Calu3 (cell line): ENCODE measurements at places on chromosomes 12 and 14. TPM values are rescaled to one million over a fixed set of nuclear protein-coding genes. Genes with fewer than 3 reads are reported as not detected.

DNA sequence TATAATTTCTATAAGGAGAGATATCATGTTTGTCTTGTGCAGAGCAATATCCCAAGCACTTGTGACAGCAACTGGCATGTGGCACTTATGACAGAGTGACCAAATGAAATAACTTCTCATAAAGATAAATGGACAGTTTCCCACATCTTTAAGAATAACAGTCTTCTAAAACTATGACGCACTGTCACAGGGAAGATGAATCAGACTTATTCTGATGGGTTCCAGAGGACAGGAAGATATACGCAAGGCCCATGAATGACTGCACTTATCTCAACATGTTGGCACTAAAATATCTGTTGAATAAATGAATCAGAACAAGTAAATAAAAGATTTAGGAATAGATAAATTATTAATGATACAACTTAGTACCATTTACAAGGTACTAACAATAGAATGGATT is 465.8 kb upstream of the SYT1 start:
- H3K4me3 ChIP-seq: no peak overlapping the region
- H3K36me3 ChIP-seq: no peaks in the 10 kb centered on the region
- no peak overlapping the region for H3K27ac ChIP-seq

DNA sequence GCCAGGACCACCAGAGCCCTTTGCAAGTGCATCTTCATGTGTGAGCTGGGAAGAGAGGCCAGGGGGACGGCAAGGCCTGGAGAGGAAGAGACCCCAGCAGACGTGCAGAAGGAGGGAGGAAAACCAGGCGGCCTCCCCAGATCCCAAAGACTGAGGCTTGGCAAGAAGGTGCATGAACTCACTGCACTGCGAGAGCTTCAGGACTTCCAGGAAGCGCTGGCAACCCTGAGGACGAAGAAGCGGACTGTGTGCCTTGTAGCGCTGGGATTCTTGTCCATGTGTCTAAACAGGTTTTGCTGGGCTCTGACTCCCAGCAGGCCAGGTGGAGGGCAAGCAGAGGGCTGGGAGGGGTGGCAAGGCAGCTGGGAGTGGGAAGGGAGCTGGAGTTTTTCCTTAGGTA is 939 bp downstream of the TGFB3 start:
- DNase-seq: no peak
- H3K27ac ChIP-seq: no peak overlapping the region
- H3K4me3 ChIP-seq: no peak overlapping the region

- no peak overlapping the region for H3K27ac ChIP-seq
- H3K27me3 ChIP-seq: peaks cover 34% of the 10 kb centered on the region
- no peak overlapping the region for H3K4me3 ChIP-seq
- no peaks in the 10 kb centered on the region for H3K36me3 ChIP-seq
- no peak for DNase-seq
Measured at GRCh38 chr14:96627386-96627785, 125.2 kb downstream of the PAPOLA start.

DNA sequence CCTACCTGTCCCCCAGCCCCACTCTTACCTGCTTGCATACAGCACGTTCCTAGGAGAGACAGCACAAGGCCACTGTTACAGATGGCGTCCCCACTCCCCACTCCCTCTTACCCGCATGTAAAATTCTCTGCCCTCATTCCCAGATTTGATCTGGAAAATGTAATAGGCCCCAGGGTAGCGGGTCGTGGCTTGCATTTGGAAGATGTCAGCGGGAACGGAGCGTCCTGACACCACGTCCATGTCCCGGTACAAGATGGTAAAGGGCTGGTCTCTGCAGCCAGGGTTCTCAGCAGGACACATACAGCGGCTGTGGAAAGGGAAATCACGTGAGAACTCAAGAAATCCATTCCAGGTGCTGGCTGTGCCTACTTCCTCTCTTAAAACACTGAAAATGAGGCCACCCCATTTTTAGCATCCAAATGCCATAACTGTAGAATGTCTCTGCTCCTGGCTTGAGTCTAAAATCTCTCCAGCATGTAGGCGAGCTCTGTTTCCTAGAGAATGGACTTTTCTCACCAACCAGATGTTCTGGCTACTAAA is 10.1 kb upstream of the TC2N start:
- no peak overlapping the region for H3K27ac ChIP-seq
- no peak overlapping the region for H3K4me3 ChIP-seq
- no peak for DNase-seq
- no peaks in the 10 kb centered on the region for H3K27me3 ChIP-seq
- peaks cover 63% of the 10 kb centered on the region for H3K4me1 ChIP-seq

GRCh38 chr12:106714926-106715325 is 59.6 kb upstream of the RIC8B start:
- H3K4me3 ChIP-seq: no peak overlapping the region
- no peak for DNase-seq
- no peaks in the 10 kb centered on the region for H3K4me1 ChIP-seq
- H3K27ac ChIP-seq: no peak overlapping the region

DNA sequence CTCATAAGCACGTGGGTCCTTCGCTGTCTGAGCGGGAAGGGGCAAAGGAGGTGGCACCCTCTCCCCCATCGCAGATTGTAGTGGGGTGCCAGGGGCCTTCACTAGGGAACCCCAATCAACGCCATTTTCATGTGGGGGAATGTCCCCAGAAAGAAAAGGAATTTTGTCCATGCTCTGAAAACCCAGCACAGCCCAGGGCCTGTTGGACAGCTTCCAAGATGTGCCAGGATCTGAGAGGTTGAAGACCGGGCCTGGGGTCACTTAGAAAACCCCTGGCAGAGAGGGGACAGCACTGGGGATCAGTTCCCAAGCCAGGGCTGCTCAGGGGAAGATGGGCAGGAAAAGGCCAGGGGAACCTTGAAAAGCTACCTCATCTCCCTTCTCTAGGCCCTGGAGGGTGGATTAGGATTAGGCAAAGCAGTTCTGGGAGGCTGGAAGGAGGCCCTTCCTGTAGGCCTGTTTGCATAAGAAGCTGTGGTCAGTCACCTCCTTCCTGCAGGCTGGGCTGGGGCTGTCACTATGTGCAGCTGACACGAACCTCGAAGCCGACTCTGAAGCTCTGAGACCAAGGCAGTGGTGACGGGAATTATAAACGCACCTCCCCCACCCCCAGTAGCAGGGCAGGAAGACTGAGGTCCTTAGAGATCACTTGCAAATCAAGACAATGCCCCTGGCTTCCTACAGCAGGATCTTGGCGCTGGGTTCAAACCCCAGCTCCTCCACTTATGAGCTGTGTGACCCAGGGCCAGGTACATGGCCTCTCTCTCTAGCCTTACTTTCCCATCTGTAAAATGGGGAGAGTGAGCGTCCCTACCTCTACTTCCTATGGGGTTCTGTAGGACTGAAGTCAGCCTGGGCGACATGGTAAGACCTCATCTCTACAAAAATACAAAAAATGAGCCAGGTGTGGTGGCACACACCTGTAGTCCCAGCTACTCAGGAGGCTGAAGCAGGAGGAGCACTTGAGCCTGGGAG is 29.0 kb downstream of the TESC start:
- peaks cover 95% of the 10 kb centered on the region for H3K36me3 ChIP-seq
- peaks cover 18% of the 10 kb centered on the region for H3K4me1 ChIP-seq
- H3K27ac ChIP-seq: no peak overlapping the region
- no peaks in the 10 kb centered on the region for H3K27me3 ChIP-seq
- DNase-seq: no peak

GRCh38 chr12:75389706-75390105 is 1.2 kb upstream of the GLIPR1L2 start:
- peak overlapping the region; percentile 89 for H3K4me3 ChIP-seq
- peak overlapping the region; percentile 94 for H3K27ac ChIP-seq
- DNase-seq: no peak
- peaks cover 19% of the 10 kb centered on the region for H3K36me3 ChIP-seq
- H3K4me1 ChIP-seq: peaks cover 36% of the 10 kb centered on the region

DNA sequence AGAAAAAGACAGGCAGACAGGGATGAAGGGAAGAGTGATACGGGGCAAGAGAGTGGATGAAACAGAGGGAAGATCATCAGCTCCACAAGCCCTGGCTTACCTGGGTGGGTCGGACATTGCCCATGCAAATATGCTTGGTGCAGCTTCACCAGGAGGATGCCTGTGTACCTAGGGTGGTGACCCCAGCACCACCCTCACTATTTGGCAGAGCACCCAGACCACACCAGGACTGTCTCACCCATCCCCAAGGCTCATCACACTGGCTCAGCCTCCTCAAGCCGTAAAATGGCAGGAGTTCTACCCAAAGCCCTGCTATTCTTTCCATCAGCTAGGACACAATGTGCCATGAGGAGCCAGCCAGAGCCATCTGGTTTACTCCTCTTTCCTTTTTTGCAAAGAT is 3.0 kb downstream of the GALNT8 start:
- H3K36me3 ChIP-seq: no peaks in the 10 kb centered on the region
- H3K4me3 ChIP-seq: no peak overlapping the region

- H3K36me3 ChIP-seq: no peaks in the 10 kb centered on the region
- H3K4me1 ChIP-seq: no peaks in the 10 kb centered on the region
- H3K27ac ChIP-seq: no peak overlapping the region
- H3K4me3 ChIP-seq: no peak overlapping the region
- DNase-seq: no peak
- H3K27me3 ChIP-seq: no peaks in the 10 kb centered on the region
Measured at GRCh38 chr14:41960281-41960680, 353.6 kb downstream of the LRFN5 start.

GRCh38 chr14:75236901-75237419 is 41.7 kb upstream of the FOS start:
- no peak for DNase-seq
- H3K36me3 ChIP-seq: peaks cover 5% of the 10 kb centered on the region
- H3K4me3 ChIP-seq: no peak overlapping the region
- no peaks in the 10 kb centered on the region for H3K27me3 ChIP-seq
- peaks cover 45% of the 10 kb centered on the region for H3K4me1 ChIP-seq
- H3K27ac ChIP-seq: no peak overlapping the region

- no peaks in the 10 kb centered on the region for H3K36me3 ChIP-seq
- no peak overlapping the region for H3K4me3 ChIP-seq
- no peak overlapping the region for H3K27ac ChIP-seq
- no peak for DNase-seq
- H3K4me1 ChIP-seq: peaks cover 35% of the 10 kb centered on the region
Measured at GRCh38 chr14:99321955-99322730, 50.1 kb upstream of the BCL11B start.

GRCh38 chr12:131085816-131086591 is 132.3 kb downstream of the ADGRD1 start:
- no peak overlapping the region for H3K27ac ChIP-seq
- H3K4me1 ChIP-seq: no peaks in the 10 kb centered on the region
- no peak overlapping the region for H3K4me3 ChIP-seq
- no peaks in the 10 kb centered on the region for H3K36me3 ChIP-seq
- DNase-seq: peak; percentile 0

DNA sequence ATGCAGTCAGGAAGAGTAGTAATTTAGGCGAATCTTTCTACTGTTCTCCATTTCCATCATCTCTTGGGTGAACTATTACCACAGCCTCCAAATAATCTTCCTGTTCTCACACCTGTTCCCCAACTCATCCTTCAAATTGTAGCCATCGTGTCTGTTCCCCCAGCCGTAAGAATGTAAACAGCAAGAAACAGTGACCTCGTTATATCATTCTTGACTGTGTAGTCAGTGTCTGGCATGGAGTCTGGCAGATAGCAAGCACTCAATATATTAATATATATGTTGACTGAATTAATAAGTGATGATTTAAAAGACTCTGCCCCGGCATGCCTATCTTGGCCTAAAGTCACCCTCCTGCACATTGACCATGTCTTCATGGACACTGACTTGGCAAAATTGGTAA is 20.3 kb downstream of the PDE6H start:
- peaks cover 10% of the 10 kb centered on the region for H3K4me1 ChIP-seq
- H3K27ac ChIP-seq: no peak overlapping the region
- H3K27me3 ChIP-seq: no peaks in the 10 kb centered on the region
- no peak overlapping the region for H3K4me3 ChIP-seq

- H3K4me3 ChIP-seq: no peak overlapping the region
- no peaks in the 10 kb centered on the region for H3K27me3 ChIP-seq
- H3K36me3 ChIP-seq: no peaks in the 10 kb centered on the region
- DNase-seq: no peak
- H3K27ac ChIP-seq: no peak overlapping the region
Measured at GRCh38 chr14:97873291-97873690, 1076.1 kb downstream of the VRK1 start.

DNA sequence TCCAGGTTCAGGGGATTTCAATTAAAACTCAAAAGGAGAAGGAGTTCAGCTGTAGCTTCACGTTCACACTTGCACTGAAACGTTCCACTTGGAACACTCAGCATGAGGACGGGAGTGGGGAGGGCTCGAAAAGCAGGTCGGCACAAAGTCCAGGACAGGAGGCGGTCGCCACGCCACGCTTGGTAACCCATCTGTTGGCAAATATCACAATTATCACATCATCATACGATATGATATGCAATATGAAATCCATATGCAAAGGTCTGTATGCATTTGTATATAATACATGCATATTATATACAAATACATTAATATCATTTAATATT is 17.2 kb downstream of the ADGRD1 start:
- H3K27ac ChIP-seq: no peak overlapping the region
- H3K27me3 ChIP-seq: peaks cover 48% of the 10 kb centered on the region
- DNase-seq: no peak

GRCh38 chr12:76685246-76685678 is 78.7 kb upstream of the ZDHHC17 start:
- H3K27ac ChIP-seq: no peak overlapping the region
- no peaks in the 10 kb centered on the region for H3K36me3 ChIP-seq
- no peaks in the 10 kb centered on the region for H3K4me1 ChIP-seq
- H3K27me3 ChIP-seq: no peaks in the 10 kb centered on the region
- DNase-seq: no peak

- H3K4me3 ChIP-seq: no peak overlapping the region
- H3K27ac ChIP-seq: no peak overlapping the region
- H3K36me3 ChIP-seq: no peaks in the 10 kb centered on the region
- peaks cover 43% of the 10 kb centered on the region for H3K27me3 ChIP-seq
- no peaks in the 10 kb centered on the region for H3K4me1 ChIP-seq
- no peak for DNase-seq
Measured at GRCh38 chr14:30796707-30797106, 77.7 kb upstream of the COCH start.

DNA sequence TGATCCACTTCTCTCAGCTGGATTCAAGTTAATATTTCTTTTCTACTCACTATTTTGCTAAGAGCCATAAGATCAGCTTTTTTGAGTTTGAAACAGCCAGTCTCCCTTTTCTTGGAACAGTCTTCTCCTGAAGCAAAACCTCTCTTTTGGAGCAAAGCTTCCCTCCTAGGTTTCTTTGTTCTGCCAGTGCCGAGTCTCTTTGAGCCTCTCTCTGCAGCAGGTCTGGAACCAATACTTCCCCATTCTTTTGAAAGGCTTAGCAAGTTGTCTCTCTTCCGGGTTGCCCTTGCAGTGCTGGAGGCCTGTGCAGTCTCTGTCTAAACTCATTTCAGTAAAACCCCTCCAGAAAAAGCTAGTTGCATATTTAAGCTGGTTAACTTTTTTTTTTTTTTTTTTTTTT is 454.8 kb downstream of the NOVA1 start:
- H3K27me3 ChIP-seq: no peaks in the 10 kb centered on the region
- no peak overlapping the region for H3K4me3 ChIP-seq
- no peak overlapping the region for H3K27ac ChIP-seq
- no peaks in the 10 kb centered on the region for H3K4me1 ChIP-seq
- no peak for DNase-seq

AKAP6 gene
- total RNA-seq: 2.2 and 2.8 TPM in 2 replicates

GPRC5A gene
- total RNA-seq: 742 and 748 TPM in 2 replicates

LBHD2 gene
- not detected in 2 replicates for total RNA-seq

FAM186B gene
- 0.29 and 0.47 TPM in 2 replicates for total RNA-seq

PRICKLE1 gene
- 7.0 and 12.7 TPM in 2 replicates for total RNA-seq

OAS2 gene
- 58.1 and 211 TPM in 2 replicates for total RNA-seq

AKAP5 gene
- total RNA-seq: 1.1 and 1.7 TPM in 2 replicates

EIF2S3B gene
- 4.8 and 5.7 TPM in 2 replicates for total RNA-seq

TAS2R8 gene
- not detected in 2 replicates for total RNA-seq

MFAP5 gene
- not detected in 2 replicates for total RNA-seq

KERA gene
- not detected in 2 replicates for total RNA-seq

CHST11 gene
- 1.1 and 1.4 TPM in 2 replicates for total RNA-seq

PZP gene
- not detected in 2 replicates for total RNA-seq

ANO2 gene
- not detected in 2 replicates for total RNA-seq
